SW 1271 (cell line): ENCODE measurements at places on chromosomes 3 and 15.

GRCh38 chr3:61876797-61877196, 315.4 kb downstream of the PTPRG start:
- no peak for DNase-seq

- no peak for DNase-seq
Measured at GRCh38 chr15:69540622-69541021, 88.0 kb downstream of the RPLP1 start.

DNA sequence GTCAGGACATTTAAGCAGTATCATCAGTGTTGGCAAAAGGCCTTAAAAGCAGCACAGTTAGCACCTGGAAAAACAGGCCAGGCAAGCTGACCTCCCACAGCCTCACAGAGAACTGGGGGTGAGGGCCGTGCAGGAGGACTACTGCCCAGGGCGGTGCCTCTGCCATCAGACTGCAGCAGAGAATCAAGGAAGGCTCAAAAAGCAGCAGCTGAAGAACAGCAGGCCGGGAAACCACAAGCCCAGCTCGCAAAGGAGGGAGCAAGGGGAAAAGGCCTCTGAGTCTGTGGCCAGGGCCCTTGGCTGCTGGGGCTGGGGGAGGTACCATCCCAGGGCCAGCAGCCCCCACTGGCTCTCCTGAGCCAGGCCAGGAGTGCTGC, 84.2 kb downstream of the SEC22A start:
- no peak for DNase-seq

- no peak for DNase-seq
Measured at GRCh38 chr15:39106950-39107349, 473.9 kb upstream of the THBS1 start.

DNA sequence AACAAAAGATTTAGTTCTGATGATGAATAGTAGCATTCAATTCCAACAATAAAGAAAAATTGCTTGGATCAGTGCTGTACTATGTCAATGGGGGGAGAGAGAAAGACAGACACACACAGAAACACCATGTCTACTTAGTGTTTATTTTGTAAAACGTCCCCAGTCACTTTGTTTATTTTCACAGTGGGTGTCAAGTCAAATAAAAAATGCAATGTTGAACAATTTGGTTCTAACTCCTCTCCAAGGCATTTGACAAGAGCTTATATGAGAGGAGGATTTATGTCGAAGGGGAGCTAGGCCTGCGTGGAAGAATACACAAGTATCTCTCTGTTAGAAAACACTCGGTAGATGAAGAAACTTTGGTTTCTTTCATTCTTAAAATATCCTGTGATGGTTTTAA, 201.7 kb upstream of the SLC2A2 start:
- DNase-seq = no peak

GRCh38 chr15:55921744-55922143, 71.7 kb downstream of the NEDD4 start:
- DNase-seq = no peak

- no peak for DNase-seq
Measured at GRCh38 chr15:100106732-100107131, 235.0 kb downstream of the ADAMTS17 start.

DNA sequence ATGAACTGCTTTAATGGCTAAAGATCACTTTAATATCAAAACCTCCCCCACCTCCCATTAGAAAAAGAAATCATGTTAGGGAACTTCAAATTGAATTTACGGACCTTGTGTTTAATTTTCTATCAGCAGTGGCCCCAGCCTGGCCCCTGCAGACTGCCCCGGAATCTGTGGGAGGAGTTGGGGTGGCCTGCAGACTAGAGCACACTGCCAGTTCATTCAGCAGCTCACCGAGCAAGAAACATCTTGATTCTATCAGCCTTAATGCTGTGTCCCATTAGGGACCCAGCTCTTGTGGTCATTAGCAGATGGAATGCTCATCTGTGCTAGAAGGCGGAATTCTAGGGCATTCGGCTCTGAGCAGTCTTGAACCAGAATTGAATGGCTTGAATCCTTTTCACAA, 54.2 kb downstream of the FLNB start:
- no peak for DNase-seq

DNA sequence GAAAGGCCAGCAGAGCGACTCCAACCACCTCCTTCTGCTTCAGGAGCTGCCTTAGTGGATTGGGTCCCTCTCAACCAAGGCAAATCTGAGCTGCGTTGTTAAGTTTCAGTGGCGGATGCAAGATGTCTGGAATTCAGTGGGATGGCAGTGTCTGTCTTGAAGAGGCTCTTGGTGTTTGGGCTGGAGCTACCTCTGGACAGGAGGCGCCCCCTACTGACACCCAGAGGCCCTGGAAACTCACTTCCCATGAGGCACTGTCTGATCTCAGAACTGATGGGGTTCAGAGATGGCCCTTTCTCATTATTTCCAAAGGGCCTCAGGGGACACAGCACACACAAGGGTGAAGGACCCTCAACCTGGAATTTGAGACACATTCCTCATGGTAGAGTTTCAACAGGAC, 6.0 kb upstream of the SLC28A1 start:
- DNase-seq = peak; percentile 49

GRCh38 chr3:30294241-30294667, 312.1 kb upstream of the TGFBR2 start:
- no peak for DNase-seq

DNA sequence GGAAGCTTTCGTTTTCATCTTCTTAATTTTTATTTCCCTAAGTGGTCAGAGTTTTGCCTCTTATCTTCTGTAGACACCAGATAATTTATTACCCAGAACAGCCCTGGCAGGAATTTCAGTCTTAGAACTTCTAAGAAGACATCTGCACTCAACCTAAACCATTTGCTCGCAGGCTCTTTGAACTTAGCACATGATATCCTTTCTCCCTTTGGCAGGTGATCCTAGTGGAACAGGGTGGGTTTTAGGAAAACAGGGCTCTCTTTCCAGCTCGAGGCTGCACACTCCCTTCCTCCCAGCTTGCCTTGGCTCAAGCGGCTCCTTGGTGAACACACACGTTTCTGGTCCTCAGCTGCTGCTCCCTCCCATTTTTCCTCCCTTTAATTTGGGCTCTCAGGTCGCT, 116.5 kb downstream of the THSD4 start:
- no peak for DNase-seq

DNA sequence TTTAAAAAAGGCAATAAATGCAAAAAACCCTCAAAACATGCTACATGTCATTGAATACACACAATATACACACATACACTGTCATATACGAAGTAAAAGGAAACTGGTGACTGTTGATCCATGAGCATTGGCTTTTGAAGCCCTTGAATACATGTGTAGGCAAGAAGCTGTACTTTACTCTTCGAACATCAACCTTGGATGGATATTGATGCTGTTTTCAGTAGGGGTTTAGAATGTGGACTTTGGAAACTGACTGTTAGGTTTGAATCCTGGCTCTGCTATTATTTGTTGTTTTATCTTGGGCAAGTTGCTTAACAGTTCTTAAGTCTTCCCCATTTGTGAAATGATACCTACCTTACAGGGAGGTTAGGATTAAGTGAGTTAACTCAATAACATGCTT, 30.5 kb downstream of the RNF13 start:
- DNase-seq = no peak

DNA sequence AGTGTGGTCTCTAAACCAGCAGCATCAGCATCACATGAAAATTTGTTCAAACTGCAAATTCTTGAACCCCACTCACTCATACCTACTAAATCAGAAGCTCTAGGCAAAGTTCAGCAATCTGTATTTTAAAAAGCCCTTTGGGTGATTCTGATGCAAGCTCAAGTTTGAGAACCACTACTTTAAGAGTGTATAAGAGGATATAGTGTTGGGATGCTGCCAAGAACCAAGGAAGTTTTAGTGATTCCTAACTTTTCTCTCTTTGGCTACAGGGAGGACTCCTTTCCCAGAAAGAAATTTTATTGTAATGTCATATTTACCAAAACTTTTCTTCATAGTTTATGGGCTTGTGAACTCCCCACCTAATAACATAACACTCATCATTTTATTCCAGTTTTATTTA, 422.2 kb downstream of the TBC1D5 start:
- no peak for DNase-seq

GRCh38 chr3:192449036-192449435, 278.3 kb downstream of the FGF12 start:
- no peak for DNase-seq

DNA sequence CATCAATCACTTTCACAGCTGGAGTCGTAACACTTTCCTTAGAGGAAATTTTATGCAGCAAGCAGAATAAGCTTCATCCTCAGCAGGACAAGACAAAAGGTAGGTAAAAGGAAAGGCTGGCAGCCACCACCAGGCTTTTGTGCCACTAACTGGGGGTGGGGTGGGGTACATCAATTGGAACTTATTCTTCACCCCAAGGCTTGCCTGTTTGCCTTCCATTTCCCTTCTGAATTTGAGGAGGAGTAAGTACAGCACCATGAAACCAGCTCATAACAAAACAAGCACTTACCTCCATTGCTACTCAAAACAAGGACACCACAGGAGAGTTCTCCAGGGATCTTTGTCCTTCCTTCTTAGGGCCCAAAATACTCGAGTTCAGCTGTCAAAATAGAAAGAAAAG, 296.8 kb downstream of the ARRDC4 start:
- no peak for DNase-seq

DNA sequence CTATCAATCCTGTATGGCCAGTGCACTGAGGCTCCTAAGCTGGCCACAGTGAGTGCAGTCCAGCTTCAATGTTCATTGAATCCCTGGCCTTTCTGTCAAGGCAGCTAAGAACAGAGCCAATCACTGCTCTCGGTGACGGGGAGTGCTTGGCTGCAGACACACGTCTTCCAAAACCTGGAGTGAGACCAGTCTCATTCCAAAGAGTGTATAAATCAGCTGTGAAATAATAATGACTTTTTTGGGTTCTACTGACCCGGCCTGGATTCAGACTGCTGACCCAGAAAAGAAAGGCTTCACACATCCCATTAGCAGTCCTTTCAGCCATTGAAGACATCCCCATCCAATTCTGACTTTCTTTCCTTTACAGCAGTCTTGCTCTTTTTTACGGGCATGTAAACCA, 665.5 kb downstream of the GBE1 start:
- no peak for DNase-seq

DNA sequence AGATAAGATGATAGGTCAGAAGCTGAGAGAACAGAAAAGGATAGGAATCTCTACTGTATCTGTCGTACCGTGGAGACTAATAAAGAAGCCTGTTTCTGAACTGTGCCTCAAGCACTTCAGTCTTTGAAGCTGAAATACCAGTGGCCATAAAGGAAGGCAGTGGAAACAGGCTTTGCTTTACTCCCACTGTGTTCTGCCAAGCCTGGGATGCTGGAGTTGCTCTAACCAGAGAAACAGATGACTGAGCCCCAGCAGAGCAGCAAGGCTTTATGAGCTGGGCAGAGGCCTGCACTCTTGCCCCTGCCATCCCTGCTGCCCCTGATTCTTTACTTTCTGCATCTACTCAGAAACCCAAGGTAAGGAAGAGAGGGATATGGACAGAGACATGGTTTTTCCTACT, 89.4 kb downstream of the PDE8A start:
- no peak for DNase-seq

DNA sequence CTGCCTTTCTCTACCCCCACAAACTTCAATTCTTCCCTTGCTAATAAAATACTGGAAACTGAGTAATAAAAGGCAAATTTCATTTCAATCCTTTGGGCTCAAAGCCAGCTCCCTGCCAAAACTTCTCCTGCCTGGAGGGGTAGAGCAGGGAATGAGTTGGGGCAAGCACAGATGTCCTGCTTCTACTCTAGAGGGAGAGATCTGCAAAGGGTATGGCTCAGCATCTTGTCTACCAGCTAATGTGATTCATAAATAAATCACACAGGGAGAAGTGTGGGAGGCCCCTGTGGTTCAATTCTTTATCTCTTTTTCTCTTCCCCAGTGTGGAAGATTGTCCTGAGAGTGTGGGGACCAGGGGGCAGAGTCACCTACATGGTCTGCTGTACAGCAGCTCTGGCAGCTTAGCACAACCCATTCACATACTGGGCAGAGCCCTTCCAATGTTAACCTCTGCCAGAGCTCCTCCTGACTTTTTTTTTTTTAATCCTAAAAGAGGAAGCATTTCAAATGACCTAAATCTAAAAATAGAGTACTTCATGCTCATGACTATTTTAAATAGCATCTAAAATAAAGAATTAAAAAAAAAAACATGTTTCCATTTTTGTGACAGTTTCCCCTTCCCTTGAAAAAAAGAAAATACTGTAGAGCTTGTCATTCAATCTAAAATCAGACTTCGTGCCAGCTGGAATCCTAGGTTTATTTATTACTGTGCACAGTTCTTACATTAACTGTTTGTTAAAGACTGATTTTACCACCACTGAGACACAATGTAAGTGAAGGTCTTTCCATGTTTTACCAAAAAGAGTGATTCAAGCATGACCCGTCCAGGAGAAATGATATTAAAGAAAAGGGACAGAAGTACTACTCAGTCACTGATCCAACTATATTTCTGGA, 1083.7 kb upstream of the CFAP20DC start:
- no peak for DNase-seq

GRCh38 chr3:45932112-45932511, 11.2 kb upstream of the CXCR6 start:
- no peak for DNase-seq

DNA sequence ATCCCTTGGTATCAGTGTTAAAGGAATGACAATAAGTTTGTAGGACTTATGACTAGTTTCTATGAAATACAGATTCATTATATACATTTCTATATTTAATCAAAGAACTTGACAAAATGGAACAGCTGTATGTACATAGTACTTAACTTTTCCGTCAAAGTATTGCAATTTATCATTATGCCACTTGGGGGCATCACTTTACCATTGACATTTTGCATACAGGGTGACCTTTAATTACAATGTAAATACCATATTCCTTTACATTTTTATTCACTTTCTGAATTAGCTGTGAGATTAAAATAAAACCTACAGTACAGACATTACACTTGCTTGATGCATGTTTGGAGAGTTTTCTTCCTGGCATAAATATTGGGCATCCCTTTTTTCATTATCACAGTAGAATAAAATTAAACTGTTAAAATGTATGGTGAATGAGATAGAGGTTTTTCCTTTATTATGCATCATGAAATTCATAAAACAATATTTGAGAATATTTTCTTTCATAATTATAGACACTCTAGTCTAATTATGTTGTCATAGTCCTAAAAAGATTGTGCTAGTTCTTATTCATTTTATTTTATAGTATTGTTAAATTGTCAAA, 6.9 kb downstream of the NEK11 start:
- DNase-seq = peak; percentile 43

DNA sequence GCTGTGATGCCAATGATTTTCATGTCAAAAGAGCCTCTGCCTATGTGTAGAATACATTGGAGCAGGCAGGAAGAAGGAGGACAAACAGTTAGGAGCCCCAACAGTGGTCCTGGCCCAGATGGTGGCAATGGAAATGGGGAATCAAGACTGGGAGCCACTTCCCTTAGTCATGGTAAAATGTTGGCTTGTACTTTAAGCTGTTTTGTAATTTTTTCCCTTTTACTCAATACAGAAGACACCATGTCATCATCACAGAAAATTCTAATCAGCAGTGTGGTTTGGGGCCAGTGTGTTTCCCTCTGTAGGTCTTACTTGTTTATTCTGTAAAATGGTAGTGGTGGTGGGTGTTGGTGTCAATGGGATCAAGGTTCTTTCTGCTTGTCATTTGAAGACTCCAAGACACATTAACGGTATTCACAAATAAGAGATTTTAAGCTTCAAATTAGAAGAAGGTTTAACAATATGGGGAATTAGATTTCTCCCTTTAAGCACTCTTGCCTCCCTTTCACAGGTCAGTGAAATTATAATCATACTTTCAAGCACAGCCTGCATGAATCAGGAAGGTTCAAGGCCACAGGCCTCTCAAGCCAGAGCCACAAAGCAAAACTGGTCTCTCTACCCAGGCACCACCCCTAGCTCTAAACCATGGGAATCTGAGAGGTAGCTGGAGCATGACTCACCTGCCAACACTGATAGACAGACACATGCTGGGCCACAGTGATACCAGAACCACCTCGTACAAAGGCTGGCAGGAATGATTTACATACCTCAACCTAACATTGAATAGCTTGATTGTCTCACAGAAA, 24.9 kb downstream of the SIAH2 start:
- DNase-seq = no peak
